Skin of body (tissue), 3 donors: ENCODE measurements at places on chromosomes 1 and 21.
A peak's percentile ranks its signal among the peaks of the same experiment; 100 is the strongest.

DNA sequence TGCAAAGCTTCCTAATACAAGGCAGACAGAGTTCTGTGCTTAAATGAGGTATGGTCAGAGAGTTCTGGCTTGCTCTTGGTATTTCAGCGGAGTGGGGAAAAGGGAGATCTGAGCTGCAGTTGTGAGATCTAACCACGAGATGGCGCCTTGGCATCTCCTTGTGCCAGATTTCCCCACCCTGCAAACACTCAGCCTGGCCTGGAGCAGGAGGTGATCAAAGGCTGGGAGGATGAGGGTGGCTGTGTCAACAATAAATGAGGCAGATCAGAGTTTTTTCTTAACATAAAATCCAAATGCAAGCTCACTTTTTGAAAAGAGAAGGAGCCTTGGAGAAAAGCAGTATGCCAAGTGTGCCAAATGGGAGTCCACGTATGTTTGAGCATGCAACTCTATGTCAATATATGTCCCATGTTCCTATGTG, 4.1 kb upstream of the TFAP2E start:
- peak; percentile 59 for DNase-seq

GRCh38 chr1:246216906-246217305, 290.2 kb downstream of the SMYD3 start:
- no peak for DNase-seq

- no peak for DNase-seq
Measured at GRCh38 chr1:4395158-4395557, 259.3 kb upstream of the AJAP1 start.

- no peak for DNase-seq
Measured at GRCh38 chr1:106755682-106756406, 300.6 kb upstream of the PRMT6 start.

DNA sequence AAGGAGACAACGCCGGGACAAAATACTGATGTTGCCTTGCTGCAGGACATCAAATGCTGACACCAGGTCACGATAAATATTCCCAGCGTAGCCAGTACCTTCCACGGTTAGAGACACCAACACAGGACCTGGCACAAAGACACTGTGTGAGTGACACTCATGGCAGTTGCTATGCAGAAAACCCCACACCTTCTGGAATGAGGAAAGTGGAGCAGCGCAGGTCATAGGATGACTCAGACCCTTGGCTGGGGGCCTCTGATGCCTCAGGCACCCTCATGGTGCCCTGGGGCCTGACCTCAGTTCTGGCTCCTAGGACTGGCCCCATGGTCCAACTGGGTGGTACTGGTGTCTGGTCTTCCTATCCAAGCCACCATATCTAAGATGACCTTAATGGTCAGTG, 7.0 kb downstream of the DCST2 start:
- no peak for DNase-seq

GRCh38 chr1:226107471-226108460, 45.2 kb downstream of the H3-3A start:
- no peak for DNase-seq

DNA sequence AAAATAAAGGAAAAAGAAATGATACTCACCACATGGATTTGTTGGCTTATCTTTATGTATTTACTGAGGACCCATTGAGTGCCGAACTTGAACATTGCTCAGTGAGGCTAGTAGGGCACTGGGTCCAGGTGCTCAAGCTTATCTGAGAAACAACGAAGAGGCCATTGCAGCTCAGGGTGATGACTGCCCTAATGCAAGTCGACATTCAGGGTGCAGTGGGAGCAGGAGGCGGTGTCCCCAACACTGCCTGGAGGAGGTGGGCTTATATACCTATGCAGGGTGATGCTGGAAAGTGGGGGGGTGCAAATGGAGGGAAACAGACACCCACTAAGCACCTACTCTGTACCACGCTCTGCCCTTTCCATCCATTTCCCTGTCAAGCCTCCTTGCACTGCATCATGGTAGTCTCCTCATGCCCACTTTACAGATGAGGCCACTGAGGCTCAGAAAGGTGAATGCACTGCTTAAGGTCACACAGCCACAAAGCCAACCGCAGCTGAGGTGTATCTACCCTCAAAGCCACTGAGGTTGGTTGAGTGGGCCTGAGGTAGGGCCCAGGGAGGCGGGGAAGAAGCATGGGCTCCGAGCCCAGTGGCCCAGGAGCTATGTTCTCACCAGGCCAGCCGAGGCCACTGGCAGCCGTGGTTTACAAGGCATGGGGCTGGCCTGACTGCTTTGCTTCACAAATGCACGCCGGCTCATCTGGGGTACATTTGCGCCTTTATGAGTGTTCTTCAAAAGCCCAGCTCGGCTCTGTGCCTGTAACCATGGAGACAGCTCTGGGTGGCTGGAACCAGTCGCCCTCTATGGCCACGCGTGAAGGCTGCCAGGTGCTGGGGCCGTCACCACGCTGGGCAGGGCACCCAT, 103.8 kb downstream of the EPHB2 start:
- DNase-seq: peak; percentile 64

DNA sequence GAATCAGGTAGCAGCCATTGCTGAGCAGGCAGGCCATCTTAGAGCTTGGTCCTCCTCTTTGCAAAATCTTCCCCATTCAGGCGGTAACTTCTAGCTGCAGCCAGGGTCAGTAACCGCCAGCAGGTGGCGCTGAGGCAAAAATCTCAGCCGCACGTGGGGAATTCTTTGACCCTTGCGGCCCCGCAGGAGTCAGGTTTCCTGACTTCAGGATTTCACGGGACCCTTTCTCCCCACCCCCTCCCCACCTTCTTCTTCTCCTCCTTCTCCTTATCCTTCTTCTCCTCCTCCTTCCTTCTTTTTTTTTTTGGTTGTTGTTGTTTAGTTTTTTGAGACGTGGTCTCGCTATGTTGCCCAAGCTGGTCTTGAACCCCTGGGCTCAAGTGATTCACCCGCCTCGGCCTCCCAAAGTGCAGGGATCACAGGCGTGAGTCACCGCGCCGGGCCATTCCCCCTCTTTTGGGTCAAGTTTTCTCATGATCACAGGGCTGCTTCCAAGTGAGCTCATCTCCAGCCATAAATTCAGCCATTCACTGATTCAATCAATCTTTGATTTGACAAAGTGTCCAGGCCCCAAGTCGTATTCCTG, 33.4 kb upstream of the TENT5B start:
- DNase-seq: peak; percentile 25

GRCh38 chr1:116940814-116941599, 31.3 kb downstream of the PTGFRN start:
- DNase-seq: no peak

- DNase-seq: no peak
Measured at GRCh38 chr1:59605184-59605583, 209.6 kb upstream of the HOOK1 start.

- DNase-seq: no peak
Measured at GRCh38 chr21:34576041-34576511, 38.8 kb downstream of the RCAN1 start.

GRCh38 chr1:156444407-156445001, 56.1 kb downstream of the MEF2D start:
- DNase-seq: no peak

DNA sequence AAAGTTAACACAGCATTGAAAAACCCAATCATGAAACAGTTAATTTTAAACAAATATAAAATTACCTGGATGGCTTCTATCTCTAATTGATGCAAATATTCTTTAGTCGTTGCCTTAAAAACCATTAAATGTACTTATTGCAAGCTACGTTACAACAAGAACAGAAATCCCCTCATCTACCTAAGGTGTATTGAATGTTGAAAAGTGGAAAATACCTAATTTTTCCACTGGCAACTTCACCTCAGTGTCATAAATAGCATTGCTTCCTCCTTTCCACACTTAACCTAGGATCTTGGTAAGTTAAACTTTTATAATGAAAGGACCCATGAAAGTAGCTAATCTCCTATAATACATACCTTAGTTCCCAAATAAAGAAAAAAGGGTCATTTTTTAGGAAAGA, 5.4 kb downstream of the GADD45A start:
- DNase-seq: no peak

DNA sequence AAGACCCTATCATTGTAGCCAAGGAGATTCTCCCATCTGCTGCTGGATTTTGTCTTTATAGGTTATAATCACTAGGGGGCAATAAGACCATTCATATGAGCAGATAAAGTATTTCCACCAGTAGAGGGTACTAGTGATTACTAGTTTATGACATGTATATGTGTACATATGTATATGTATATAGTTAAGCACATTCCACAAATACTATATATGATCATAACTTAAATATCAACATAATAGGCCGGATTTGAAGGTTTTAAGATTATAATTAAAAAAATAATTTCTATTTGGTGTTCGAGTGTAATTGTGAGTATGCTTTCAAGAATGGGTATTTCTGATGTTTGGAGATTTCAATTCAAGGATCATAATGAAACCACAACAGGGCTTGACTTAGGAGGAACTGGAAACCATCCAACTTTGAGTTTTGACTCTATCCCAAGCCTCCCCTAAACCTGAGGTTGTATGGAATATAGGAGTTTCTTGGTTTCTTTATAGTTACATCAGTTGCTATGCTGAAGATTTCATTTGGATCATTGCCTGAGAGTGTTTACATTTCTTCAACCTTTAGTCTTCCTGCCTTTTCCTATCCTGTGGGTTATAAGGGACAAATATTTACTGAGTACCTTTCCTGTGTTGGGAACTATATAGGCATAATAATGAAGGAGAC, 16.9 kb downstream of the TCEANC2 start:
- peak; percentile 61 for DNase-seq

GRCh38 chr1:168693197-168693871, 35.7 kb downstream of the DPT start:
- no peak for DNase-seq
